ENCODE measurements at places on chromosomes 3 and 15.
A peak's percentile ranks its signal among the peaks of the same experiment; 100 is the strongest.

DNA sequence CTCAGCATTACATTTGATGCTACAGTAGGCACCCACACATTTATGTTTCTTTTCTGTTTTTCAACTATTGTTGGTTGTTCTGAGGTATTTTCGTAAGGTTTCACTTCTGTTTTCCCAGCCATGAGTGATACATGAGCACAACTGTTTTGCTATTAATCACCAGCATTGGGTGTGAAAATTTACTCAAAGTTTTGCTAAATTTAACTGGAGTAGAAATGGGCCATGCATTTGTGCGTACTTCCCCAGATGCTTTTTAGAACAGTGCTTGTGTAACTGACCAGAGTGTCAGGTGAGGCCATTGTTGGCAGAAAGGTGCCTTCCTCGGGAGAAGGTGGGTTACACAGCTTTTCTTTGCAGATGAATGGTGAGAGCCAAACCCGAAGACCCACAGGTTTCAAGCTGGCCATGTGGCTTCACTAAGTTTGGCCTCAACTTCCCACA lies 70.4 kb downstream of the ST6GAL1 start:
- no peak for DNase-seq

- peak; percentile 24 for DNase-seq
Measured at GRCh38 chr3:4290272-4290893, 12.8 kb upstream of the SETMAR start.

DNA sequence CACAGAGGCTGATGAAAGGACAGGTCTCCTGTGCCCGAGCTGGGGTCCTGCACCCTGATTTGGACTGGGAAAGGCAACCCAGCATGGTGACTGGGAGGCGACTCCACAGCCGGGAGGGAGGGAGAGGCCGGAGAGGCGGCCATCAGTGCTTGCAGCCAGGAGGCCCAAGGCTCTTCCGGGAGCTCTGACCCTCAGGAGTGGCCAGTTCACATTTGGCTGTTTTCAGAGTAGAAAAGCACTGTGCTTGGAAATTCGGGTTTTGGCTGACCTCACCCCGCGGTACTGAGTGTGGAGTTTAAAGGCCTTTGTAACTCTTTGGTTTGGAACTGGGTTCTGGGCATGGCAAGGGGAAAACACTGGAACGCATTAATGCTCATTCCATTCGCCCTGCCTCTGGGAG lies 31.9 kb downstream of the SMAD6 start:
- no peak for DNase-seq

DNA sequence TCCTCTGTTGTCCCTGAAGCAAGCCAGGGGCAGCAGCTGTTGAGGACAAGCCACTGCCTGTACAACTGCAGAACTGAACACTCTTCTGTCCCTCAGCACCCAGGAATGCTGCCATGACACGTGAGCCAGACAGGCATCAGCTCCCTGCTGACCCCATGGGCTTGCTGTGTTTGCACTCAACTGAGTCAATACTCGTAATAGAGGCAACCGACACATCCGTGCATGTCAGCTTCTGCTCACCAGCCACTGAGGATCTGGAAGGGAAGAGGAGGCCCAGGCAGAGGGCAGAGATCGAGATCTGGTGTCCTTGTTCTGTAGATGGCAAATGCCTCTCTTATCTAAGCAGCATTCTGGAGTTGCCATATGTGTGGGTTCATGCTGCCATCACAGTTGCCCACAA lies 54.3 kb upstream of the SEC61A1 start:
- DNase-seq: no peak

- DNase-seq: no peak
Measured at GRCh38 chr3:141063831-141064230, 12.7 kb downstream of the SPSB4 start.

DNA sequence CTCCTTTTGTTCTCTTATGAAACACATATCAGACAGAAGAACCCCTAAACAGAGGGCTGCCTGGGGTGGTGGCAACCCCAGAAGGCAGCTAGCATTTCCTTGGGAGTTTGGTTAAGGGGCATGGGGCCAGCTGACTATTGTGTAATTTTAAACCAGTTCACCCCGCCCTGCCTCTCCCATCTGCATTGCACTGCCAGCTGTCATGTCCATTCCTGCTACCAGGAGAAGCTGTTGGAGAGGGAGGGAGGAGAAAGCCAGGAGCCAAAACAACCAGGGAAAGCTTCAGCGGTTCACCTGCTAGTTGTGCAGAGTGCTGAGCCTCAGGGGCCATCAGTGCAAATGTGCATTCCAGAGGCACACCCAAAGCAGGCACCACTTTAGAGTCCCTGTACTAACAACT lies 47.6 kb upstream of the ATP1B3 start:
- DNase-seq: no peak

GRCh38 chr3:9768141-9768775 lies 1.5 kb downstream of the CAMK1 start:
- no peak for DNase-seq

GRCh38 chr15:99735868-99736267 lies 2.6 kb upstream of the LYSMD4 start:
- DNase-seq: no peak

GRCh38 chr15:96327155-96327741 lies 3.3 kb upstream of the NR2F2 start:
- no peak for DNase-seq

- DNase-seq: no peak
Measured at GRCh38 chr3:67018789-67019526, 20.9 kb downstream of the KBTBD8 start.

- no peak for DNase-seq
Measured at GRCh38 chr15:70608144-70608543, 155.2 kb downstream of the UACA start.

DNA sequence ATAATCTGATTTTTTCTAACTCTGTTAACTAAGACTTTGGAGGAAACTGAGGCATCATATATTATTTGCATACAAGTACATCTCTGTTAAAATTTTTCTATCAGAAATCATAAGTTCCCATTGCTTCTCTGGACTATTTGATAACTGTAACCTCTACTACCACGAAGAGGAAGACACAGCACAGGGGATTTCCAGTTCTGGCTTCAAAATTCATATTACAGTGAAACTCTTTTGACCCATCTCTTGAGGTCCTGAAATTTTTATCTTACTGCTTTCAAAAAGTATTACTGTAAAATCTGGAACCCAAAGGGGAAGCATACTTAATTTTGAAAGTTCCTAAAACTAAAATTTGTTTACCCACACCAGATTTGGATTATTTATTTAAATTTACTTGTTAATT lies 4.2 kb downstream of the PLSCR1 start:
- DNase-seq: no peak

DNA sequence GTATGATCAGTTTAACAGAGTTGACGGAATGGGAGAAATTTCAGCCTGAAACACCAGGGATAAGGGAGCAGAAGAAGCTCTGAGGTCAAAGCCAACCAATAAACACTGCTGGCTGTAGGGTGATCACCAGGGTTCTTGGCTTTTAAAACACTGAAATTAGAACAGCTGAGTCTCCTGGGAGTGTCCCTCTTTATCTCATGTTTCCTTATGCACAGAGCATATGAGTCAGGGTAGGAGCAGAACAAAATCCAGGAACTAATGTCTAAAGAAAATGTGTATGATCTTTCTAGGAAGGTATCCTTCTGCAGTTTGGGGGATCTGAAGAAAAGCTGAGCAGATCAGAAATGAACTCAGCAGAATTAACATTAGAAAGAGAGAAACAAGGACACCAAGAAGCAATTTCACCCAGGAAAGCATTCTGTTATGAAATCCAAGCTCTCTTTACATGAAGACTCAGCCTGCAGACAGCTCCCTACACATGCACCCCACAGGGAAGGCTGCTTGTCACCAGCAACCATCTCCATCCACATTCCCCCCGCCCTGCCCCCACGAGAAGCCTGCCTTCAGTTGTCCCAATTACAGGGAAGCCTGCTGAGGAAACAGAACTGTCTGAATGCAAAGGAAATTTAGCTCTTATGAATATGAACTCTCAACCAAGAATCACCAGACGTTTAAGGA lies 469.7 kb downstream of the PDCD6IP start:
- no peak for DNase-seq

DNA sequence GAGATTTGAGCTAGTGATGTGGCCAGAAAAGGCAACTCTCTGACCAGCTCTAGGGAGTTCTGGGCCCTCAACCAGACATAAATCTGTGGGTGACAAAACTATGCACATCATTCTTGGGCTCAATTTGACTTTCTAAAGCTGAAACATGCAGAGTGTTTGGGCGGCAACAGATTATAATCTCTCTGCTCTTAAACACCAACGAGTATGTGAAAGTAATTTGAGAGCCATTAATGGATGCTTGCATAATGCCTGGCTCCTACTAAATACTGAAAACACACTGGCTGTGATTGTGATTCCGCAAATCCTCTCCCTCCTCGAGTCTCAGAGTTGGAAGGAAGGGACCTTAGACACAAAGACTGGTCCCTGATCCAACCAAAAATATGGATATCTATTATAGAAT lies 186.7 kb downstream of the UACA start:
- no peak for DNase-seq

GRCh38 chr3:127671523-127672428 lies 976 bp upstream of the ABTB1 start:
- no peak for DNase-seq

- DNase-seq: no peak
Measured at GRCh38 chr15:61182946-61183345, 46.2 kb downstream of the RORA start.

DNA sequence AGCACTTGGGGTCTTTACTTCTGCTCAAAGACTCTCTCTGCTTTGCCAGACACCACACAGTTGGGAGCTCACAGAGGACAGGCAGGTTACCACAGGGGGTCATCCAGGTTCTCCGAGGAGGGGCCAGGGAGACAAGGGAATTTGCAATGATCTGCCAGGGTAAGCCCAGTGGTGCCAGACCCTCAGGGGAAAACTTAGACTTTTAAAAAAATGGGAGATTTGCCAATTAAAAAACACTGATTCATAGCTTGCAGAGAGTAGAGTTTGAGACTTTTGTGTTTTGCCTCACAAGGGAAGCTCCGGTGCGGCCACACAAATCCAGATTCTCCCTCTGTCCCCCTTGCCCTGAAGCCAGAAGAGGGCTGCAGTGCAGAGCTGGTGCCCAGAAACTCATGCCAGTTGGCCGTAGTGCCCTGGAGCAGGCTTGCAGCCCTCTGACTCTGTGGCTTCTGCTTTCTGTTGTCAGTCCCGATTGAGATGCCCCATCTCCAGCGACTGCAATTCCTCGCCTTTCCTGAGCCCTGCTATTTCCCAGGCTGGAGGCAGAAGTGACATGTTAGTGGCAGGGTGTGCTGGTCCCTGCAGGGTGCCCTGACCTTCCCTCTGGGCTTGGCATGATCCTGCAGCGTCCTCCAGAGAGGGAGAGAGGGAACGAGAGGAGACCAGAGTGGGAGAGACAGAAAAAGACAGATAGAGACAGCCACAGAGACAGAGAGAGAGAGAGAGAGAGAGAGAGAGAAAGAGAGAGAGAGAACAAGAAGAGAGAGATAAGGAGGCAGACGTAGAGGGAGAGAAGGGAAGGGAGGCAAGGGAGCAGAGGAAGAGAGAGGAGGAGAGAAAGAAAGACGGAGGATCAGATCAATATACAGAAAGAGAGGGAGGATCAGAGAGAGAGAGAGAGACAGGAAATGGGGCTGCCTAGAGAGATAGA lies 46.0 kb downstream of the RHCG start:
- DNase-seq: no peak

DNA sequence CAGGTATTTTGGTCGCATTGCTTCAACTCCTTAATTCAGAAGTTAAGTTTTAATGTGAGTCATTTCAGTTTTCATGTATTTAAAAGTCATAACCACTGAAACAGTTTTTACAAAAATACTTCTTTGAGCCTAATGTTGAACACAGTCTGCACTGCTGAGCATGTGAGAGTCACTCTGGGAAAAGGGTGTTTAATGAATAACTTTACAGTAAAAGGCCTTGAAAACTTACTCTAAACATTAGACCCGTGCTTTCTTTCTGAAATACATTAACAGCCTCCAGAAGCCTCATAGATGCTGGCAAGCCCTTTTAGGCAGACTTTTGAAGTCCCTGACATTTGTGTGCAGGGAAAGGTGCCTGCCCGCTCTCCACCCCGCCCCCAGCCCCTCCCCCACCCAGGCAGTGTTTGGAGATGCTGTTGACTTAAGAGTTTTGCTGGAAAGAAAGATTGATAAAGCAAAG lies 68.9 kb upstream of the NR2F2 start:
- DNase-seq: no peak

GRCh38 chr3:122271246-122271898 lies 53.7 kb upstream of the CSTA start:
- no peak for DNase-seq

DNA sequence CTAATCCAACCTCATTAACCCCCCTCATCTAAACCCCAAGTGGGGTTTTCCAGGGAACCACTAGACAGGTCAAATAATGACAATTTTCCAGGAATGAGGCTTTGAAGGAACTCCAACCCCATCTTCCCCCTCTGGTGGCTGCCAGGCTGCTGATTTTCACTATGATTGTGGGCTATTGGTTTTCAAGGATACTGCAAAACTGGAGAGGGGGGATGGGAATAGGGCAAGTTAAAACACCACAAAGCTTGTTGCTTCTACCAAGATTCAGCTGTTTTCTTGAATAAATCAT lies 10.4 kb upstream of the ZNF662 start:
- DNase-seq: no peak

DNA sequence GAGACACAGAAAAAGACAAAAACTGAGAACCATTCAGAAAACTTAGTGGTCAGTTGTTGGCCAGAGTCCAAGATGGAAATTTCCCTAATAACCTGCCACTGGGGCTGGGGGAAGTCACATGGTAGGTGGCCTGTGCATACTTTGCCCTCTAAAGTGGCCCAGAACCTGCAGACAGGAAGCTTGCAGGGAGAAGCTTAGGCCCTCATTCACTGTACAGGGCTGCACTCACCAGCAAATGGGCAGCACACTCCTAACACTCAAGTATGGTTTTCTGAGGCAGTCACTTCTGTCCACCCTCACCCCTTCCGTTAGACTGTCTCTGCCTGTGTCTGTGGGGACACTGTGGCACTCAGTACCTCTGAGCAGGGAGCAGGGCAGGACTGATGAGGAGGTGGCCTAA lies 14.5 kb upstream of the RNU6-1 start:
- no peak for DNase-seq

DNA sequence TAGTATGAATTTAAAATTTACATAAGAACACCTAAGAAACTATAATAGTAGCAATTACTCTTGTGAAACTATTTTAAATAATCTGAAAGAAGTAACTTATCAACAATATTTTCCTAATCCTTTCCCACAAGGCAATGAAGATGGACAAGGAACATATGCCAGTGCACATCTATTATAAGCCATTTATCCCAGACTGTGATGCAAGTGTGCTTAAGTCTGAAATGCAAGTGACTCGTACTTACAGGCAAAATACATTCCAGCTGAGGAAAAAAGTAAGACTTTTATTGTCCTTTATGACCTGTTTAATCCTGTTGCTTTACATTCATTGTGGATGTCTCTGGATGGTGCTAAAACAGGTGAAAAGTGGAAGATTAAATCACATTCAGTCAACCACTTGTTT lies 709.4 kb downstream of the ZNF385D start:
- no peak for DNase-seq

GRCh38 chr15:74129586-74130154 lies 716 bp upstream of the ISLR2 start:
- no peak for DNase-seq
